CD4-positive, alpha-beta T cell treated with Interferon gamma for 1 hour (primary cell): ENCODE measurements at places on chromosomes 5 and 9.

DNA sequence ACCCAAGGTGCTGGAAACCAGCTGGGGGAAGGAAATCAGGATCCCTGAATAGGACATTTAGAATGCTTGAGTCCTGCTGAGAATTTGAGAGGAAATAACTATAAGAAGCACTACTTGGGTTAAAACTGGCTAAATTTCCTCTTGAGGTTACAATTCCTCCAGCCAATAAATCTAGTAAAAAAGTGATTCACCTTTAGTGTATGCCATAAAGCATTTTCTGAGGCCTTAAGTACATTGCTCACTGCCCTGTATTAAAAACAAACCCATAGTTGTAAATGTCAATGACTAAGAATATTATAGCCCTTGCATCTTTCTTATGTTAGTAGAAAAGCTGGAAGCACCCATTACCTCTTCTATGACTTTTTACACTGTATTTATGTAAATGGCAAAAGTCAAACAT, 634.7 kb upstream of the ARRDC3 start:
- DNase-seq: no peak

DNA sequence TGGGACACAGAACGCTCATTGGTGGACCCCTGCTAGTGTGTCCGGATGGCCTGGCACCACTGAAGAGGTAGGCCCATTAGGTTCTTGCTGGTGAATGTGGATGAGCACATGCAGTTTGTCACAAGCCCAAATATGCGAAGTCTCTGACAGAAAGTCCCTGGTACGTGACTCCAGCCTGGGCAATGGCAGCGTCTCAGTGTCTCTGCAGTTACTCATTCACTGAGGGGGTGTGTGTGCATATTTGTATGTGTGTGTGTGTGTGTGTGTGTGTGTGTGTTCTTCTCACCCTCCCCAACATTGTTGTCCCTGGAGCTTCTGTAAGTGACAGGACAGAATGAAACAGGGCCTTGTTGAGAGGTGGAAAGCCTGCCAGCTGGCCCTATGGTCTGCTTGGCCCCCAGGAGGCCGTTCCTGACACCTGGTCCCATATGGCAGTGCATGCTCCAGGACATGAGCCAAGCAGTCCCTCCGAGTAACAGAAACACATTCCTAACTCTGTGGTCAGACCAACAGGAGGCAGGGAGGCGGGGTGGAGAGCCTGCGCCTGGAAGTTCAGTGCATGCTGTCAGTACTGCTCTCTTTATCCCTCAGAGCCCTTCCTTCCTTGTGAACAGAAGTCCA, 169.9 kb downstream of the SLC28A3 start:
- no peak for DNase-seq

GRCh38 chr5:43634621-43635020, 31.6 kb downstream of the NNT start:
- no peak for DNase-seq

GRCh38 chr9:121201045-121201737, 478 bp downstream of the RAB14 start:
- DNase-seq: peak; percentile 32

GRCh38 chr9:133807037-133807436, 68.9 kb upstream of the SARDH start:
- no peak for DNase-seq

DNA sequence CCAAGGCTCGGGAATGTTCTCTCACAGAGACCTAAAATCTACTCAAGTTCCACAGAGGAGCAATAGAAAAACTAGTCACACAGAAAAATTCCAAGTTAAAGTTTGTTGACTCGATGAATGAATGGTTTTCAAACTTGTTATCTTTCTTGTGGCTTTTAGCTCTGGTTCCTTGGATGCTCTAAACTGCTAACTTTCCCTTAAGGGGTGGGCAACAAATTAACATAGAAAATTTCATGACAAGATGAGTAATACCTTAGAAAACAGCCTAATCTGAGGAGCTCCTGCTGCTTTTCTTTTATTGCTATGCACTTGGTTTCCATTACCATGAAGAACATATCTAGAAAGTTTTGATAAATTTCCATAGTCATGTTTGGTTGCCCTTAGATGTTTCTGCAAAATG, 100.2 kb upstream of the CCDC112 start:
- DNase-seq: no peak

- DNase-seq: no peak
These were observed 2.0 kb upstream of the NSD1 start for GRCh38 chr5:177131352-177132135.

DNA sequence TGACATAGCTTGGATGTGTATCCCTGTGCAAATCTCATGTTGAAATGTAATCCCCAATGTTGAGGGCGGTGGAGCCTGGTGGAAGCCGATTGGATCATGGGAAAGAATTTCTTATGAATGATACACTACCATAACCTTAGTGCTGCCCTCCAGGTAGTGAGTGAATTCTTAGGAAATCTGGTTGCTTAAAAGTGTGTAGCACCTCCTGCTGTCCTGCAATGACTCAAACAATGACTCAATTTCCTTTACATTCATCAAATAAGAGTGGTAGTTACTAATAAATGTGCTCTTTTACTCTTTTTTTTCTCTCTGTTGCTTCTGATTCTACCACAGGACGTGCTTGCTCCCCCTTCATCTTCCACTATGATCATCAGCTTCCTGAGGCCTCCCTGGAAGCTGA, 1696.0 kb upstream of the CDH9 start:
- DNase-seq: no peak

DNA sequence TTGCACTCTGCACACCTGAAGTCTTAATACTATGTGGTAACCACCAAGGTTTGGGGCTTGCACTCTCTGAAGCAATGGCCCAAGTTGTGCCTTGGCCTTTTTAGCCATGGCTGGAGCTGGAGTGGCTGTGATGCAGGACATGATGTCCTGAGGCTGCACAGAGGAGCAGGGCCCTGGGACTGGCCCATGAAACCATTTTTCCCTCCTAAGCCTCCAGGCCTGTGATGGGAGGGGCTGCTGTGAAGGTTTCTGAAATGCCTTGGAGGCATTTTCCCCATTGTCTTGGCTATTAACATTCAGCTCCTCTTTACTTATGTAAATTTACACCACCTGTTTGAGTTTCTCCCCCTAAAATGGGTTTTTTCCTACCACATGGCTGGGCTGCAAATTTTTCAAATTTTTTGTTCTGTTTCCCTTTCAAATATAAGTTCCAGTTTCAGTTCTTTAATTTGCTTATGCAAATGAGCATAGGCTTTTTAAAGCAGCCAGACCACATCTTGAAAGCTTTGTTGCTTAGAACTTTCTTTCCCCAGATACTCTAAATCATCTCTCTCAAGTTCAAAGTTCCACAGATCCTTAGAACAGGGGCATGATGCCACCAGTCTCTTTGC, 237.4 kb upstream of the DMAC1 start:
- DNase-seq: no peak

- DNase-seq: no peak
These were observed 259.1 kb downstream of the TMEM167A start for GRCh38 chr5:82817897-82818676.

- no peak for DNase-seq
These were observed 811 bp upstream of the ARRDC3 start for GRCh38 chr5:91383956-91384300.

- DNase-seq: no peak
These were observed 341.5 kb downstream of the OSTF1 start for GRCh38 chr9:75429531-75430475.

DNA sequence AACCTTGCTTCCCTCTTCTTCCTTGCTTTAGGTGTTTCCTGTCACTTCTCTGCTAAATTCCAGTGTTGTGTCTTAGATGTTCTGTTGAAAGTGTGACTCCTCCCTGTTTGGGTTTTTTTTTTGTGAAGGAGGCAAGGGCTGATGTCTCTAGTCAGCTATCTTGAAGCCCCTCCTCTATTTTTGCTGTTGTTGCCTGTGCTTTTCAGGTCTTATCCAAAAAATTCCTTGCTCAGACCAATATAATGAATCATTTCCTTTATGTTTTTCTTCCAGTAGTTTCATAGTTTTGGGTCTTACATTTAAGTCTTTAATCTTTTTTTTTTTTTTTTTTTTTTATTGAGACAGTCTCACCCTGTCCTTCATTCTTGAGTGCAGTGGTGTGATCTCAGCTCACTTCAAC, 22.3 kb downstream of the RIC1 start:
- no peak for DNase-seq

- DNase-seq: no peak
These were observed 43.9 kb downstream of the HACD4 start for GRCh38 chr9:20987521-20987920.

GRCh38 chr9:121652021-121652837, 795 bp downstream of the DAB2IP start:
- no peak for DNase-seq

DNA sequence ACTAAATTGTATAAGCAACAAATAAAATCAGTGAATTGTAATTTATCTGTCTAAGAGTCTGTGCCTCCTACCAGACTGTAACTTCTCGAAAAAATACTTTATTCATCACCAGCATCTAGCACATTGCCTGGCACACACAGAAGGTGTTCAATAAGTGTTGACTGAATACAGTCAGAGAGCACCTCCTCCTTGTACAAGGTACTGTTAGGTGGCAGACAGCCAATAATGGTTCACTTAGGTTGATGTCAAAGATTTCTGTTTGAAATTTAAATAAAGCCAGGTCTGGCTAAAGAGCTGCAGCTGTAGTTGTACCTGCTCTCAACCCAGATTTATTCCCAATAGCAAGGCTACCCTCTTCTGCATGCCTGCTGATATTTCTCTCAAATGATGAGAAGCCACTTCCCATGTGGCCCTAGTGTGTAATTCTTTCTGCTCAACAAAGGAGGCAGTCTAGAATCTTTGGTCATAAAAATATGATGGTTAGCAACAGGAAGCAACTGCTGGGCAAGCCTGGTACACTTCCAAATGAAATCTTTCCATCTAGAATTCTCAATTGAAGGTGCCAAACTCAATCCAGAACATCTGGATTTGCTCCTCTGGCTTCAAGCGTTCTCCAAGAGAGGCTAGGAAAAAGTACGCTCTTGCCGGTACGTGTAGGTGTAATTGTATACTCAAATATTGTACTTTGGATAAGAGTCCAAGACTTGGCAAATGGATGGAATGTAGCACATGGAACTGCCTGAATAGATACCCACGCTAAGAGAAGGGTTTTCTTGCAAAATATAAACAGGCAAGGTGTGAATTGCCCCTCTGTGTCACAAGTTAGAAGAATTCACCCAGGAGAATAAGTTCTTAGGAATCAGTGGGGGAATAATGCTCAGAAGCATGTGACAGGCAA, 95.6 kb downstream of the NR6A1 start:
- DNase-seq: no peak

- no peak for DNase-seq
These were observed 206.4 kb downstream of the NXNL2 start for GRCh38 chr9:88741335-88741734.
